ENCODE measurements at places on chromosomes 12 and 14. TPM values are rescaled to one million over a fixed set of nuclear protein-coding genes. Genes with fewer than 3 reads are reported as not detected.

Gene EMP1
- total RNA-seq, result 91.8 TPM

DNA sequence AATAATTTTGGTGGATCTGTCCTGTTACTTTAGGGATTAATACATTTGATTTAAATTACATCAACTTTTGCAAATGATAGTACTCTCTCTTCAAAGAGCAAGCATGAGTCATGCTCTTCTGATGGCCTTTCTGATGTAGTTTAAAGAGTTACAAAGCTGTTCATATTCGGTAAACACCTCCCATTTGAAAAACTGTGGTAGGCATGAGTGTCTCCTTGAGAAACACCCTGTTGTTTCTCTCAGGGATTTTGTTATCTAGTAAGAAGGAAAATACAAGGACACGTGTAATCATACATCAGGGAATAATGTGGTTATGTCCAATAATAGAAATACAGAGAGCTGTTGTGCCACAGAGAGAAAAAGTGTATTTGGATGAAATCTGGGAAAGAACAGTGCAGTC is 53.3 kb upstream of the E2F7 start:
- no peak for DNase-seq

GRCh38 chr14:23660290-23661226 is 24.4 kb downstream of the DHRS2 start:
- DNase-seq, result peak; percentile 82

Gene SPTB
- 3.9 TPM for total RNA-seq

- no peak for DNase-seq
These were observed 48.7 kb upstream of the WSCD2 start for GRCh38 chr12:108080363-108080762.

Gene MTHFD1
- 45.3 TPM for total RNA-seq
